ENCODE measurements at places on chromosomes 13 and 19.

DNA sequence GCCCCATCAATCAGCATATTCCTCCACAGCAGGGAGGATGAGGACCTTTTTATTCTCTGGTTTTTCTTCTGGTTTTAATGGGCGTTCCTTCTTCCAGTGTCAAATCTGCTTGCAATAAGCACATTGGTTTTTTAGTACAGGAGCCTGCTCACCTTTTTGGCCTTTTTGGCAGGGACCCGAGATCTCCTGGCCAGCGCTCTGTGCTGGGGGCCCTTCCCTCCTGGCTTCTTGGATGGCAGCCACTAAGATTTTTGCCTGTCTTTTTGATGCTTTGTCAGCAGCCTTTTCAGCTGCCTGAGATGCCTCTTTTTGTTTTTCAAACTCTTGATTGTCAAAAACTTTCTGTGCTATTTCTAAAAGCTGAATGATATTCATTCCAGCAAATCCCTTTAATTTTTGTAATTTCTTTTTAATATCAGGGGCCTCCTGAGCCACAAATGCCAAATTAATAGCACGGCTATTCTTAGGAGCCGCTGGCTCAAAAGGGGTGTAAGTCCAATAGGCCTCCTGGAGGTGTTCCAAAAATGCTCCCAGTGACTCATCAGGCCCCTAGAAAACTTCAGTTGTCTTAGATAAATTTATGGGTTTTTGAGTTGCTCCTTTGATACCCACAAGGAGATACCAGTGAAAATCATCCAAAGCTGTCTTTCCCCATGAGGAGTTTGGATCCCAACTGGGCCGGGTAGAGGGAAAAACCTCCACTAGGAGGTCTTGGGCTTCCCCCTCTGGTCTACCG is 73.0 kb downstream of the ZNF100 start:
- no peak for DNase-seq

GRCh38 chr13:78341032-78341431 is 262.3 kb downstream of the POU4F1 start:
- no peak for DNase-seq

- DNase-seq, result no peak
Observed at GRCh38 chr13:41500511-41500910, 43.2 kb downstream of the RGCC start.

- DNase-seq, result no peak
Observed at GRCh38 chr19:7690779-7691258, 10.2 kb downstream of the TRAPPC5 start.

- no peak for DNase-seq
Observed at GRCh38 chr19:40688309-40688708, 2.1 kb downstream of the NUMBL start.

GRCh38 chr19:21751384-21751783 is 16.0 kb downstream of the ZNF100 start:
- no peak for DNase-seq

DNA sequence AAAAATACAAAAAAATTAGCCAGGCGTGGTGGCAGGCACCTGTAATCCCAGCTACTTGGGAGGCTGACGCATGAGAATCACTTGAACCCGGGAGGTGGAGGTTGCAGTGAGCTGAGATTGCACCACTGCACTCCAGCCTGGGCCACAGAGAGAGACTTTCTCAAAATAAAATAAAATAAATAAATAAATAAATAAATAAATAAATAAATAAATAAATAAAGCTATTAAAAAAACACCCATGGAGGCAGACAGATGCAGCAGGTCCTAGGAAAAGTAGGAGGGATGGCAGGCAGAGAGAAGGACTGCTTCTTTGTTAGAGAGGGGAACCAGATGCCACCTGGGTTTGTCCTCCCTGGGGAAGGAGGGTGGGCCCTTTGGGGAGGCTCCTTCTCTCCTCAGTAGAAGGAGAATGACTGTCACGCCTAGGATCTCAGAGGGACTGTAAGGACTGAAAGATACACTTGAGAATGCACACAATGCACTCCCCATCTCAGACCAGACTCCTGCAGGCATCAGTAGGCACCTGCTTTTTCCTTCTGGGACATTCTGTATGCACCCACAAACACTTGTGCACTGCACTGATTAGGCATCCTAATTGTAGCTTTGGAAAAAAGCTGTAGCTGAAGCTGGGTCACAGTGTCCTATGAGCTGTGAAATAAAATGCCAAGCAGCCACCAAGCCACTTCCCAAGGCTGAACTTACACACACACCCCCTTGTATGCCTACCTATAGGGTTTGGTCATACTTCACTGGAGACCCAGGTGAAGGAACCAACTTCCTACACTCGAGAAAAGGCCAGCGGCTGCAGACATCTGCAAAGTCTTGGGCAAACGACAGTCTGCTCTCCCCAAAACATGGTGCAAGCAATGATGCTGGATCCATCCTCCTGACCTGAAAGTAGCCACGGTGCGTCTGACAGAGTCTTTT is 18.9 kb upstream of the SLC35E1 start:
- no peak for DNase-seq

Measured in stimulated activated CD4-positive, alpha-beta T cell treated with anti-CD3 and anti-CD28 coated beads, TNF-alpha, amount 100 ng/mL, for 4 hours (primary cell).